ENCODE measurements at places on chromosomes 5 and 9.

GRCh38 chr5:157951673-157952373 lies 92.9 kb upstream of the CLINT1 start:
- DNase-seq = no peak

GRCh38 chr9:125626187-125626586 lies 80.8 kb downstream of the MAPKAP1 start:
- no peak for DNase-seq

GRCh38 chr9:81613002-81613812 lies 76.1 kb downstream of the TLE1 start:
- no peak for DNase-seq

DNA sequence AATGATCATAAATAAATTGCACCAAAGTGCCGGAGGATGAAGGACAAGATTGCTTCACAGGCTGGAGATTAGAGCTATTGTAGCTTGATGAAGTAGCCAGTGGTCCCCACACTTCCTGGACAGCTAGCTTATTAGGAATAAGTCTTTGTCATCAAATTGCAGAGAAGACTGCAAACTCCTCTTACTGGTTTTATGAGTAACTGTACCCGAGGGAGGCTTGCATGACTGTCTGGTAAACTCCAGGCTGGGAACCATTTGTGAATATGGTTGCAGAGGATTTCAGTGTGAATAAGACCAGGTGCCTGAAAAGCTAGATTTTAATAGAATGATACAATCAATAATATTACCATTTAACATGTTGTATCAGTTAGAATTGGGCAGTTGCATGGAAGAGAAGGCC lies 36.5 kb upstream of the SEMA5A start:
- no peak for DNase-seq

GRCh38 chr5:170560938-170561337 lies 57.1 kb downstream of the KCNIP1 start:
- no peak for DNase-seq

- DNase-seq = no peak
These were observed 3.9 kb downstream of the S1PR3 start for GRCh38 chr9:88995200-88995577.

- no peak for DNase-seq
These were observed 1752.6 kb upstream of the C9orf72 start for GRCh38 chr9:29325894-29326293.

- no peak for DNase-seq
These were observed 630.6 kb upstream of the SEMA6A start for GRCh38 chr5:117204926-117205869.

All from stimulated activated CD8-positive, alpha-beta memory T cell treated with anti-CD3 and anti-CD28 coated beads, Interleukin-2, amount 100 ng/mL, for 48 hours (primary cell).